ENCODE measurements at places on chromosomes 7 and 10. TPM values are rescaled to one million over a fixed set of nuclear protein-coding genes. Genes with fewer than 3 reads are reported as not detected.

- no peak for DNase-seq
These were observed 21.7 kb downstream of the RNF32 start for GRCh38 chr7:156662277-156662676.

DNA sequence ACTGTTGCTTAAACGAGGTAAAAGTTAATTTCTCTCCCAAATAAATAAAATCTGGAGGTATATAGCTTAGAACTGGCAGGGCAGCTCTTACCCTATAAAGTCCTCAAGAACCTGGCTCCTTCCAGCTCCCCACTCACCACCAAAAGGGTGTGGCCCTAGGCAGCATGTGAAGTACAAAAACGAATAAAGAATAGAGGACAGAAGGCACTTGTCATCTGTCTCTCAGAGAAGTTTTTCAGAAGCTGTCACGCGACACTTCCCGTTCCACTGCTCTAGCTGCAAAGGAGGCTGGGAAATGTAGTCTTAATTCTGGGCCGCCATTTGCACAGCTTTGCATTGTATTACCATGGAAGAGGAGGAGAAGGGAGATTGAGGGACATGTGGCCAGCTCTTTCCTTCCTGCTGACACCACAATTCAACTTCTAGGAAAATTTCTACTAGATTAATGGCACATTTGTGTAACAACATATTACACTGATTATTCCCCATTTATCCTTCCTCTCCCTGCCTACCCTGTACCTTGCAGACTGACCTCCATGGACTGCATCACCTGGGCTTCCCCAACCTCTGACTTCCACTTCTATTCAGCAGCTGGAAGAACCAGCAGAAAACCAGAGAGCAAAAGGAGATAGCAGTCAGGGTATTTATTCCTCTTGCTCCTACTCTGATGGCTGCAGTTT lies 62.2 kb downstream of the CCDC71L start:
- peak; percentile 83 for DNase-seq

- no peak for DNase-seq
These were observed 142.1 kb downstream of the SND1 start for GRCh38 chr7:127794136-127794535.

DNA sequence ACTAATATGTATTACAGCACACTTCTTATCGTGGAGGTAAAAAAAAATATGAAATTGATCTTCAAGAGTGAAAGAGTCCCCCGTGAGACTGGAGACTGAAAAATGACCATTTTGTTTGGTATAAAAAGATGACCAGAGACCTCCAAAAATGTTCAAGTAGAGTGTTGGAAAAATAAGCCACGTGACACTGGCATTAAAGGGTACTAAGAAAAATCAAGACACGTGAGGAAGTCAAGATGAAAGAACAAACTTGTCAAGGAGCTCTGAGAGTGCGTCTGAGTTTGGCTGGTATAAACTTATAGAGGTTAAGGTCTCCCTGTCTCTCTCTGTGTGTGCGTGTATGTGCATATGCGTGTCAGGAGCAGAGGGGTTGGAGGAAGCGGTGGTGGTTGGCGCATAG lies 362.7 kb upstream of the COBL start:
- no peak for DNase-seq

The TMEM176B gene
- 0.07 TPM for total RNA-seq

The PNLIPRP3 gene
- total RNA-seq, result 0.13 TPM

DNA sequence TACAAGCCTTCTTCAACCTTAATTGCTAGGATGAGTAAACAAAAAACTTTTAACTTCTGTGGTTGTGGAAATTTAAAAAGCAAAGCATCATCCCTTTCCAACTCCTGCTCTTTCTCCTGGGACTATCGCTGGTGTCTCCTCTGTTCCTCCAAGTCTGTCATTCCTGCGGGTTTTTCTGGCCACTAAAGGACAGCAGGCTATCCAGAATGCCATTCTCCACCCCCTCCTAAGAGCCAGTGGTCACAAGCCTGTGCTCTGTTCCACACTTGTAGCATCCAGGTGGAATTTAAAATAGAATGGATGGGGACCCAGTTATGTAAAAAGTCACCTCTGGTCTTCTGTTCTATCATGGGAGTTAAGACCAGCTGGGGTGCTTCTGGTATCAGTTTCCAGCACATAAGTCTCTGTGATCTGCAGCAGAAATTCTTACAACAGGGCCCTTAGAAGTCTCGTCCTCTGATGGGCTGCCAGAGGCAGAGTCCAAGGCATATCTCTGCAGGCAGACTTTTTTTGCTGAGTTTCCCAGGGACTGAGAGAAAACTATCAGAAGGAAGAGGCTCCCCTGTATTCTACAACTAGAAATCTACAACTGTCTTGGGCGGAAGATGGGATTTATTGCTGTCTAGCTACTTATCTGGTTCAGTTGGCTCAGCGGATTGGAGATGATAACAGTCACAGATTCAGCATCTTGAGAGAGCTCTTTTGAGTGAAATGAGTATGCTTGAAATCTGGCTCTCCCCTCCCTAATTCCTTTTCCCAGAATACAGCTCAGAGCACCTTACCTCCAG lies 5.1 kb upstream of the WNT16 start:
- no peak for DNase-seq

DNA sequence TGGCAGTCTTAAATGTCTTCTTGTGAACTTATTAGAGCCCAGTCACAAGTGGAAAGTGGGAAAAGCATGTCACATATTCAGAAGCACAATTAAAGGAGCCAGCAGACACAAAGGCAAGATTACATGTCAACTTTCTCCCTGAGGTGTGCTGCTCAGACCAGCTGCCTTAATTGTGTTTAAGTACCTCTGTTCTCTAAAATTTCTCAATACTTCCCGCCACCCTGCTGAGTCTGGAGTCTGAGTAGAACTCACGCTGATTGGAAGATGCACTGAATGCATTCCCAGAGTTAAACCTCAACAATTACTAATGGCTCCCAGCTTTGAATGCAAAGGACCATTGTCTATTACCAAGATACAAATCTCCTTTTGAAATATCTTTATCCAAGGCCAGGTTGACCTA lies 166.4 kb upstream of the COBL start:
- no peak for DNase-seq

The DPP6 gene
- total RNA-seq, result not detected

The UNCX gene
- total RNA-seq, result not detected

The NUDT13 gene
- total RNA-seq, result 2.5 TPM

GRCh38 chr10:133442191-133442966 lies 11.4 kb upstream of the SCART1 start:
- peak; percentile 52 for DNase-seq

The ZNF804B gene
- not detected for total RNA-seq

DNA sequence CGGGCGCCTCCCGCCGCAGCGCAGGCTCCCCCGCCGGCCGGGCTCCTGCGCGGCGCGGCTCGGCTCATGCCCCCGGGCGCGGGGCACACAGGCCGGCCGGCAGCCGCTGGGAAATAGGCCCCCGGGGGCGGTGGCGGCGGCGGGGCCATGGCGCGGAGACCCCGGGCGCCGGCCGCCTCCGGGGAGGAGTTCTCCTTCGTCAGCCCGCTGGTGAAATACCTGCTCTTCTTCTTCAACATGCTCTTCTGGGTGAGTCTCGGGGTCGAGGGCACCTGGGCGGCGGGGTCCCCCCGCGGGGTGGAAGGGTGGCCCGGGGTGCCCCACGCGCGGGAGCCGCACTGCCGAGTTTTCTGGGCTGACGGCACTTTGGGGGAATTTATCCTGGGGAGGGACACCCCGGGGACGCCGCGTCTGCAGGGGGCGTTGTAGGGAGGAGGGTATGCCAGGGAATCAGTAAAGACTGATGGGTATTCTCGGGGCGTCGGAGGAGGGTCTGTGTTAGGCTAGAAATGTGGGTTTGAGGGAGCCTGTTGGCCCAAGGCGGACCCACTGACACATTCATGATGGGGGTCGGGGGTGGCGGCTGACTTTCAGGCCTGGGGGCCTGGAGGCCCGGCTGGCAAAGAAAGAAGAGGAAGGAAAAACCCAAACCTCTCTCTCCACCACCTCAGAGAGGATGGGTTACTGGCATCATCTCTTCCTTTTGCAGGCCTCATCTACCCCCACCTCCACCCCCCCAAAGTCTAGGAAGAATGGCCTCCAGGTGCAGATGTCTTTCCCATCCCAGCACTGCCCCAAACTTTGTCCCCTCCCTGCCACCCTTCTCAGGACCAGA lies 544 bp downstream of the TSPAN33 start:
- DNase-seq, result no peak

The CUBN gene
- total RNA-seq, result 0.90 TPM

The VSTM2A gene
- total RNA-seq, result not detected

The ZSCAN25 gene
- 14.2 TPM for total RNA-seq

DNA sequence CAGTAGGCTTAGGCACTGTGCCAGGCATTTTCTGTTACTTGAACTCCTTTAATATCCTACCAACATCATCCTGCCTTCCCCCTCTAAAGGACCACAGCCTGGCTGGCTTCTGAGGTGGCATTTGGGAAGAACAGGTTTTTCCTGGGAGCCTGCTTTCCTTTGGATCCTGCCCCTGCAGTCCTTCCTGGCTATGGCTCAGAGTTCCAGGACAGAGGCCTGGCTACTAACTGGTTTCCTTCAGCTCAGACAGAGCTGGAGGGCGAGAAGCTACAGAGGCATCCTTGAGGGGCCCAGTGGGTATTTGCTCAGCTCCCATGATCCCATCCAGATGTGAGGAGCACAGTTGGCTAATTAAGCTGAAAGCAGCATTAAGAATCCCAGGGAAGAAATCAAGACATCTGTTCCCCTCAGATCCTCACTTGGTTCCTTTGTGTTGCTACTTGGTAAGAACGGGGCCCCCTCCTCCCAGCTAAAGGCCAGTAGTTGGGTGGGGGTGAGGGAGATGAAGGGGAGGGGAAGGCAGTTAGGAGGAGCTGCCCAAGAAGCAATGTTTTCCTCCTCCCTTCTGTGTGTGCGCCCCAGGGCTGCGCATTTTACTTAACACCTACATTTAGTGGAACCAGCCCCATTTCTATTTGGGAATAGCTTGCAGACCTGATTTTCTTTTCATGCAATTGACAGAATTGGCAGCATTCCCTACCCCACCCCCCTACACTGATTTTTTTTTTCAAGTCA lies 142.6 kb upstream of the SORCS3 start:
- no peak for DNase-seq

GRCh38 chr10:80772596-80772995 lies 234.9 kb downstream of the SH2D4B start:
- DNase-seq, result no peak

DNA sequence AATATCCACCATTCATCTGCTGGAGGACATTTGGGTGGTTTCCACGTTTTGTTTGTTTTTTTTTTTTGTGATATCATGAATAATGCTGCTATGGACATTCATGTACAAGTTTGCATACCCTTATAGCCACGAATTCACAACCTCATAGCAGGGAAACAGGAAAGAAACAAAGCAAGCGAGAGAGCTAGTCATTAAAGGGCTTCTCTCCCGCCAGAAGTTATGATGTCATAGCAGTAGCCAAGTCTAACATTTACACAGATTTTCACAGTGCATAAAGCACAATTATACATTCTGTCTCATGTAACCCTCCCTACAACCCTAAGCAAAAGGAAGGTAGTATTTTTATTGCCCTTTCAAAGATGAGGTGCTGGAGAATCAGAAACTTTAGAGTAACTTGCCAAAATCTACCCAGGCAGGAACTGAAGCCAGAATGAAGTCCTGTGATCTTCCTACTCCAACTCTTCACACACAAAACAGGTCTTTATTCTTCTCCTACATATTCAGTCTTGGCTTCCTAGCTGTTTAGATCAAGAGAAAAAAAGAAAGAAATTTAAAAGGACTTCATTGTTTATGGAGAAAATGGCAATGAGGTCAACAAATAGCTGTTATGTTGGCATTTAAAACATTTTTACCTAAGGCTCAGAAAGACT lies 33.9 kb upstream of the GPAM start:
- no peak for DNase-seq

The UTF1 gene
- total RNA-seq, result not detected

DNA sequence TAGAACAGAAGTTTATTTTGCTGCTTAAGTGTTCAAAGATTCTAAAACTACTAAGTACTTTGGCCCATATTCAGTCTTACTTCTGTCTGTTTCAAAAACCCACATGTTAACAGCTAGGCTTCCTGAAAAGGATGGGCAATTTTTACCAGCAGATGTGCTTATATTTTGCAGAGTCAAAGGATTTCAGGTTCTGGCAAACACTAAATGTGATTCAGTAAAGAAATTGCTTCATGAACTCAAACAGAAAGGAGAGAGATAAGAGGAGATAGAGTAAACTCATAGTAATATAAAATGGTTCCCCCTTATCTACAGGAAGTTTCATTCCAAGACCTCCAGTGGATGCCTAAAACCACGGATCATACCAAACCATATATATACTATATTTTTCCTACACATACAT lies 248.5 kb downstream of the AGMO start:
- DNase-seq, result no peak

The SUN1 gene
- total RNA-seq, result 130 TPM

DNA sequence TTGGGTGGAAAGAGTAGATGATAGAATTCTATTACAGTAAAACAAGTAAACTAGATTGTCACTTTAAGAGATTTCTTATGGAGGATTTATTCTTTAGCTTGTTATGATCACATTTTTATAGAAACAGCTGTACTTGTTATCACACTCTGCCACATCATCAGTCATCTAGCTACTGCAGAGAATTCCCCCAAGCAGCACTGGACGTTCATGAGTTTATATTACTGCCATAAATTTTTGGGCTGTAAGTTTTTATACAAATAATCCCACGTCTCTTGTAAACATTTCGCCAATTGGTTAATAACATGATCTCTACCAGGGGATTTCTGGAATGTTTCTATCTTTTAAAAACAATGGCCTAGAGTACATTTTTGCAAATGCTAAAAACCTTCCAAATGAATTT lies 238.8 kb downstream of the POLR1F start:
- DNase-seq, result no peak

GRCh38 chr7:19143881-19144574 lies 1.2 kb downstream of the FERD3L start:
- DNase-seq, result no peak

GRCh38 chr7:68730194-68730593 lies 868.1 kb upstream of the AUTS2 start:
- no peak for DNase-seq

- DNase-seq, result no peak
These were observed 30.9 kb downstream of the OCM2 start for GRCh38 chr7:97959046-97959445.

The TET1 gene
- 0.84 TPM for total RNA-seq

The THNSL1 gene
- 9.6 TPM for total RNA-seq

The PCBD1 gene
- total RNA-seq, result 11.8 TPM

- no peak for DNase-seq
These were observed 1.6 kb upstream of the NKX2-3 start for GRCh38 chr10:99531026-99531695.

GRCh38 chr10:32621969-32622368 lies 176.0 kb downstream of the CCDC7 start:
- no peak for DNase-seq

GRCh38 chr10:3689871-3690510 lies 95.0 kb downstream of the KLF6 start:
- DNase-seq, result peak; percentile 32

- DNase-seq, result no peak
These were observed 127.9 kb downstream of the LHPP start for GRCh38 chr10:124589491-124590041.

GRCh38 chr7:137626469-137627067 lies 220.2 kb downstream of the DGKI start:
- DNase-seq, result peak; percentile 47

DNA sequence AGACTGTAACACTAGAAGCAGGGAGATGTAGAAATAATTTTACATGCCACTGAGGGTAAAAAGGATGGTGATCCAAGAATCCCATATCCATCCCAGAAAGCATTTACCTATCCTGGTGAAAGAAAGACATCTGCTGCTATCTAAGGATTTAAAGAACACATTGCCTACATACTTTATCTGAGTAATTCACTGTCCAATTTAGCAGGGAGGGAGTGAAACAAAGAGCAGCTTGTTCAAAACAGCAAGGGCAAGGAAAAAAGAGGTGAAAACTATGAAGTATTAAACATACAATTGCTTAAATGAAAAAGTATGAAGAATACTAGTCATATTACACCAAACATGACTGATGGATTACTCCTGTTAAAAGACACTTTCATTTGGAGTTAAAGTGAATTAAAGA lies 206.2 kb downstream of the PPP1R9A start:
- no peak for DNase-seq

Measured in HT1080 (cell line).